ENCODE measurements at places on chromosomes 5 and 9.

- no peak for DNase-seq
Measured at GRCh38 chr5:112142769-112143270, 276.3 kb downstream of the EPB41L4A start.

- DNase-seq: no peak
Measured at GRCh38 chr9:75117564-75117963, 29.2 kb downstream of the OSTF1 start.

- DNase-seq: no peak
Measured at GRCh38 chr9:108416324-108416723, 439.5 kb downstream of the ACTL7B start.

DNA sequence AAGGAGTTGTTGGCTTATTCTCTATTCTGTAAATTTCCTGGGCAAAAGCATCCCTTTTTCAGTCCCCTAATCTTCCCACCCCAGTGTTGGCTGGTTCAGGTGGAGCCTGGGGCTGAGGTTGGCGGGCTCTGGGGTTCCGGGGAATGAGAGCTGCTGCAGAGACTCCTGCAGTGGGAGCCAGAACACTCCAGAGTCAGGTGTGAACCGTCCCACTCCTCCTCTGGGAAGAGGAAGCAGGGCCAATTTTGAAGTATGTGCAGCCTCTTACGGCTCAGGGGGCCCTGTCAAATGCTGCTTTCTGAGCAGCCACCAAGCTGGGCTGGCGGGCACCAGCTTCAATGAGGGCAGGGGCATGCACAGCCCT lies 42.8 kb downstream of the JADE2 start:
- no peak for DNase-seq

DNA sequence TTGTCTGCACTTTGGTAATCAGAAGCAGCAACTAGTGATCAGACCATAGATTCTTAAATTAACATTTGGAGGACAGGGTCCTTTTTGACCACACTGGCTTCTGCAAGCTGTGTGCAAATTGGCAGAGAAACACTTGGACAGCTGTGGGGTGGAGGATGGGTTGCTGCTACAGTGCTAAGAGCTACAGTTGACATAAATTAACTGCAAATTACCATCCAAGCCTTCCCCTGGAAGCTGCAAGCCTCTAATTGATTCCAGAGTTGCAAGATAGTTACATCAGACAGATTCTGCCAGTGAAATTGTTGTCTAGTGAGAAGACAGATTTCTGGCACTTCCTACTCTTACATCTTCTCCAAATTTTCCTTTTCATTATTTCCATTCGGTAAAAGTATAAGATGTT lies 517.7 kb downstream of the DIRAS2 start:
- DNase-seq: no peak

- no peak for DNase-seq
Measured at GRCh38 chr9:112599732-112600131, 113.1 kb downstream of the KIAA1958 start.

GRCh38 chr9:35907711-35908503 lies 1.4 kb upstream of the SPAAR start:
- DNase-seq: no peak

DNA sequence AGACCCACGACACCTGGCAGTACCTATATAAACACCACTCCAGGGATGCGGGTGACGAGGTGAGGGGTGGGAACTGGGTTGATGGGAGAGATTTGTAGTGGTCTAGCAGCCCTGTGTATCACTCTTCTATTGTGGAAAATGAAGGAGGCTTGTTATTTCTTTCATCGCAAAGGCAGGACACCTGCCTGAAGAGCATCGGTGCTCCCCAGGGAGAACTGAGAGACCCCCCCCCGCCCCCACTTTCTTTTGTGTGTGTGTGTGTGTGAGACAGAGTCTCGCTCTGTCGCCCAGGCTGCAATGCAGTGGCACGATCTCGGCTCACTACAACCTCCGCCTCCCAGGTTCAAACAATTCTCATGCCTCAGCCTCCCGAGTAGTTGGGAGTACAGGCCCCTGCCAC lies 8.3 kb upstream of the WDR5 start:
- DNase-seq: no peak

DNA sequence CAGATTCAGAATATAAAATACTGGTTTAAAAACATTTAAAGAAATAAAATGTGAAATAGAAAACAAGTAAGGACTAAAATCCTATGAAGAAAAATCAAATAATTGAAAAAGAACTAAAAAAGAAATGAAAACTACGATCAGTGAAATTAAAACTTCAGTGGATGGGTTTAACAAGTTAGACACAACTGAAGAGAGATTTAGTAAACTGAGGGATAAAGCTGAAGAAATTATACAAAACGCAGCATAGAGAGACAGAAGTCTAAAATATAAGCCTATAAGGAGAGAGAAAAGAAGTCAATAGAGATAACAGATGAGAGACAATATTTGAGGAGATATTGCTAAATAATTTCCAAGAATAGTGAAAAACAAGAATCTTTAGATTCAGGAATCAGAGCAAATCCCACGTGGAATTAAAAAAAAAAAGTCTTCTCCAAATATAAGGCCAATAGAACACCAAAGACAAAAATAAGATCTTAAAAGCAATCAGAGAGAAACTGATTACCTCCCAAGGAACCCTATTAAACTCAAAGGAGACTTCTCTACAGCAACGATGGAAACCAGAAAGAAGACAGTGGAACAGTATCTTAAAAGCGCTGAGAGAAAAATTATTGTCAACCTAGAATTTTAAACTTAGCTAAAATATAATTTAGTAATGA lies 59.6 kb upstream of the ABL1 start:
- no peak for DNase-seq

GRCh38 chr5:36200513-36200912 lies 41.2 kb downstream of the NADK2 start:
- no peak for DNase-seq

DNA sequence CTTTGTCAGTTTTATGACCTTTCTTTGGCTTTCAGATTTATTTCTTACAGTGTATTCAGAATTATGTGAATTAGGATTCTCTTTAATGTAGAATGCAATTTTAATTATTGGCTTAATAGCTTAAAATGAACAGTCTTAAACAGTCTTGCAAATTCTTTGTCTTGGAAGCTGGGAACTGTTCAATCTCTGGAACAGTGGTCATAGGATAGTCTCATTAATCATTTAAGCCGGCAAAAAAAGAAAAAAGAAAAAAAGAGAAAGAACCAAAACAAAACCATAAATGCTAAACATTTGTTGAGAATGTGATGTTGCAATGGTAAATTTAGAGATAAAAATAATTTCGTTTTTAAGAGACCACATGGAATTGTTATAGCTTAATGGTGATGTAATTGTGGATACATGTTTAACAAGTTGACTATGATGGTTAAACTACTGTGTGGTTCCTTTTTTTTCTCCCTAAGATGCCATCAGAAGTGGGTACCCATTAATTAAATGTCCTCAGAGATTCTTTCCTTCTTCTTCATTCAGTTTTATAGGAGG lies 61.6 kb downstream of the NNT start:
- no peak for DNase-seq

DNA sequence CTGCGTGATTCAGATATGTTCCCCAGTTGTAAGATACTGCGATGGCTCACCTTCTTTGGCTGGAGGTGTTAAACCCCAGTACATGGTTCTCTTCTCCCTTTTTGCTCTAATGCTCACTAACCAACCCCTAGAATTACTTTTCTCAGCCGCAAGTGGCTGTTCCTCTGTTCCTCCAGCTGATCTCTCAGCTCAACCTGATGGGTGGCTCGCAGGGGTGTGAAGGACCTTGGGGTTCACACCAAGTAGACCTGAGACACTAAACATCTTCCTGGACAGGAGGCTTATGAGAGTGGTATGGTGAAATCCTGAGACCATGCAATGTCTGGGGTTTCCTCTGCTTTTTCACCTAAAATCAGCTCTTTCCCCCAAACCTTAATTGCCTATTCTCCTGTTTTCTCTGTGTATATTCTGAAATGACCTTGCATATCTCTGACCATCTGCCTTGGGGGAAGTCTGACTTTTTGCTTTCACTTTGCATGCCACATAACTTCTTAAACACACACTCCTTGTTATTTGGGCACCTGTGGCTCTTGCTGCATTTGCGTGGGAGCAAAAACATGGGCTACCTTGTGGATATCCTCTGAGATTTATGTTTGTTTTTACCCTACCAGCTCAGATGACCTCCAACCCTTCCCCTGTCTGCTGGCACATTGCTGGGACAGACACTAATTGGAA lies 15.9 kb upstream of the IFNA14 start:
- DNase-seq: no peak

GRCh38 chr5:81665795-81666194 lies 85.1 kb downstream of the SSBP2 start:
- DNase-seq: no peak

DNA sequence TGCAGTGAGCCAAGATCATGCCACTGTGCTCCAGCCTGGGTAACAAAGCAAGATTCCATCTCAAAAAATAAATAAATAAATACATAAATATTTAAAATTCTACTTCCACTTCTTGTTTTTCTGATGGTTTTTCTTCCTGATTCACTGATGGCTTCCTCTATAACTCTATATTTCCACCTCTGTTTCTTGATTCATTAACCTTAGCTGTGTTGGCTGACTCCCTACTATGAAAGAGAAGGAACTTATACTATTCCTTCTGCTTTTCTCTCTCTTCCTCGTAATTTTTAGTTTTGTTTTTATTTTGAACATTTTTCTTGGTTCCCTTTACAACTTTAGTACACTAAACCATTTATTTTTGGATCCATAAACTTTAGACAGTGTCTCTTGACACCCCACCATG lies 103.5 kb downstream of the MAMDC2 start:
- DNase-seq: no peak

GRCh38 chr9:132487351-132487791 lies 77.4 kb downstream of the CFAP77 start:
- no peak for DNase-seq

DNA sequence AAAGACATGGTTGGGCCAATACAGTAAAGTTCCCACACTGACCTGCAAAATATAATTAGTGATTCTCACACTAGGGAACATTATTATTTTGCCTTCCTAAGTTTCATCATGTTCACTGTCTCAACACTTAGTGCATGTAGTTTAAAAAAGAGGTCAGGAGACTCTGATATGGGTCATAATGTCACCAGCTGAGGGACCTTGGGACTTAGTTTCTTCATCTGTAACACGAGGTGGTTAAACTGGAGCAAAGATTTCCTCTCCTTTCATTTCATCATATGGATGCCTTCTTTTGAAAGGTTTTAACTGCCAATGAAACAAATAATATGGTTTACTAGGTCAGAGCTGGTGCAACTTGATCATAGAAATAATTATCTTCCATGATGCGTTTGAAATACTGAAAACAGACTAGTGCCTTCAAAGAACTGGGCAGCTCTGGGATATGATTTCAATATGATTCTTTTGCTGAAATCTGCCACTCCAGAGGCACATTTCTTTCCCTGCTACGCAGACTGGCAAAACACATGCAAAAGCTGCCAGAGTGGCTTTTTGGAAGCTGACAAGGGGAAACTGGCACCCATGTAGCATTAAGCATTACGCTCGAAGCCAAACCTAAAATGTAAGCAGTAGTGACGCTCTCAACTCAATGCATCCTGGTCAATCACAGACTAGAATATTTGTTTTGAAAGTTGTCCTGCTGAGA lies 20.8 kb downstream of the RETREG1 start:
- no peak for DNase-seq

DNA sequence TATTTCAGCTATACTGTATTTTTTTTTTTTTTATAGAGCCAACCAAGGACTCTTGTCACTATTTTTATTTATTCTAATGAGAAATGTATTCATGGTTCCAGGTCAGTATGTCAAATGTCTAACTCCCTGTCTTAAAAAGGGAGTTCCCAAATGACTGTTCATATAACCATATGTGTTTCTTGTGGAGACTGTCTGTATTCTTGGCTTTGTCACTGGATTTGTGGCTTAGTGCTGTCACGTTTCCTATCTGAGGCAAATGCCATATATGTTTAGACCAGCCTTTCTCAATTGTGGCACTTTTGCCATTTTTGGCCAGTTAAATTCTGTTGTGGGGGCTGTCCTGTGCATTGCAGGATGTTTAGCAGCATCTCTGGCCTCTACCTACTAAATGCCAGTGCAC lies 3.1 kb downstream of the GCNT1 start:
- no peak for DNase-seq

GRCh38 chr5:149002761-149003689 lies 59.8 kb downstream of the SH3TC2 start:
- DNase-seq: no peak

- DNase-seq: peak; percentile 18
Measured at GRCh38 chr9:129166623-129167557, 11.2 kb downstream of the IER5L start.

GRCh38 chr5:145830594-145830993 lies 4.5 kb downstream of the PRELID2 start:
- DNase-seq: no peak

- DNase-seq: no peak
Measured at GRCh38 chr9:113651896-113652295, 188.4 kb downstream of the RGS3 start.

- DNase-seq: no peak
Measured at GRCh38 chr9:136326061-136326760, 1.1 kb upstream of the GPSM1 start.

- DNase-seq: no peak
Measured at GRCh38 chr9:38047301-38048251, 21.5 kb downstream of the SHB start.

GRCh38 chr9:37528652-37529471 lies 43.1 kb downstream of the POLR1E start:
- no peak for DNase-seq

- no peak for DNase-seq
Measured at GRCh38 chr5:68140763-68141162, 74.8 kb upstream of the PIK3R1 start.

DNA sequence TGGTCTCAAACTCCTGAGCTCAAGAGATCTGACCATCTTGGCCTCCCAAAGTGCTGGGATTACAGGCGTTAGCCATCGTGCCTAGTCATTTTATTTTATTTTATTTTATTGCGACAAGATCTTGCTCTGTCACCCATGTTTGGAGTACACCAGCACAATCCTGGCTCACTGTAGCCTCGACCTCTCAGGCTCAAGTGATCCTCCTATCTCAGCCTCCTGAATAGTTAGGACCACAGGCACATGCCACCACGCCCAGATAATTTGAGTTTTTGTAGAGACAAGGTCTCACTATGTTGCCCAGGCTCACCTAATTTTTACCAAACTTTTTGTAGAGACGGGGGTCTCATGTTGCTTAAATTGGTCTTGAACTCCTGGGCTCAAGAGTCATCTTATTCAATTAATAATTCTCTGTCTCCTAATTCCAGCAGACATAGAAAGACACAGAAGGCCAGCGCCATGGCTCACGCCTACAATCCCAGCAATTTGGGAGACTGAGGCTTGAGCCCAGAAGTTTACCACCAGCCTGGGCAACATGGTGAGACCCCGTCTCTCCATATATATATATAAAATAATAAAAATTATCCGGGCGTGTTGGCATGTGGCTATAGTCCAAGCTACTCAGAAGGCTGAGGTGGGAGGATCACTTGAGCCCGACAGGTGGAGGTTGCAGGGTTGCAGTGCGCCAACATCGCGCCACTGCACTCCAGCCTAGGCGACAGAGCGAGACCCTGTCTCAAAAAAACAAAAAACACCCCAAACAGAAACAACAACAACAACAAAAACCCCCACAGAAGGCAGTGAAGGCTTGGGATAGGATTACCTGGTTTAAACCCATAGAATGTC lies 1.0 kb upstream of the UBAP1 start:
- no peak for DNase-seq

Measured in activated naive CD4-positive, alpha-beta T cell (primary cell).